ENCODE measurements at places on chromosomes 2 and 18.

- DNase-seq: no peak
Observed at GRCh38 chr2:80429251-80429650, 124.7 kb upstream of the LRRTM1 start.

- no peak for DNase-seq
Observed at GRCh38 chr2:159608108-159608507, 8.2 kb downstream of the BAZ2B start.

GRCh38 chr2:190545555-190546385, 11.2 kb upstream of the NEMP2 start:
- no peak for DNase-seq

GRCh38 chr2:64972876-64973275, 16.3 kb upstream of the SLC1A4 start:
- DNase-seq: no peak

DNA sequence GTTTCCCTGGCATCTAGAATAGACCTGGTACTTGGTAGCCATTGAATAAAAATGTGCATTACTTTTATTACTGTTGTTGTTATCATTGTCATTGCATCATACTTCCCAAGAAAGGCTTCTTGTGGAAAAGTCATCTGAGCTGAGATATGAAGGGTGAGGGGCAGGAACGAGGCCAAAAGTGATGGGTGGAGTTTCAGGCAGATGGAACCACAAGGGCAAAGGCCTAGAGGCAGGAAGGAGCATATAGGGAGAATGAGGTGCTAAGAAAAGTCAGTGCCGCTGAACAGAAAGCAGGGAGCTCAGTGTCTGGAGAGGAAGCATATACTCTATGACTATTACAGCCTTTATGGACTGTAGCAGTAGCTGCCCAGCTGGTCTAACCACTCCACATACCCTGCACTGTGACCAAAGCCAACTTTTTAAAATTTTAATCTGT, 219.3 kb downstream of the SPP2 start:
- DNase-seq: no peak

- DNase-seq: no peak
Observed at GRCh38 chr18:58866066-58866772, 1.5 kb downstream of the ZNF532 start.

- peak; percentile 77 for DNase-seq
Observed at GRCh38 chr2:201084863-201085262, 13.1 kb downstream of the NDUFB3 start.

DNA sequence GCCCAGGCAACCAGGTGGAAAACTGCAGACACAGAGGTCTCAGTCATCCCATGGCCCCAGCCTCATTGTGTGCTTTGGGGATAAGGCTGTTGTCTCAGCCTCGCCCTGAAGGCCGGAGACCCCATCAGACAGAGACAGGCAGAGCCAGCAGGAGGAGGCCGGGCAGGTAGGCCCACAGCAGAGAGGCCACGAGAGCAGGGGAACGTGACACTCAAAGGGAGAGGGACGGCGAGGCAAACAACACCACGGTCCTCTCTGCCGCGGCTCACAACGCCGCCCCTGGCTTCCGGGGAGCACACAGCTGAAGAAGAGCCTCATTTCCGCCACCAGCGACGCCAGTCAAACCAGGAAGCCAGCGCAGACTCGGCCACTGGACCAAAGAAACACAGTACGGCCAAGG, 103.3 kb downstream of the ZNF516 start:
- no peak for DNase-seq

GRCh38 chr2:236824836-236825235, 255.2 kb downstream of the ACKR3 start:
- no peak for DNase-seq
